Adrenal gland (tissue), 19 donors: ENCODE measurements at places on chromosomes 5 and 9. TPM values are rescaled to one million over a fixed set of nuclear protein-coding genes. Genes with fewer than 3 reads are reported as not detected.

The OR1J2 gene
- total RNA-seq = not detected

- no peak for DNase-seq
- H3K27ac ChIP-seq = no peak overlapping the region
- H3K4me1 ChIP-seq = peaks cover 22% of the 10 kb centered on the region
- H3K4me3 ChIP-seq = no peak overlapping the region
- no peaks in the 10 kb centered on the region for H3K27me3 ChIP-seq
- no peaks in the 10 kb centered on the region for H3K36me3 ChIP-seq
These were observed 61.5 kb downstream of the NR3C1 start for GRCh38 chr5:143341807-143342570.

The HINT2 gene
- total RNA-seq = 89.4 TPM

DNA sequence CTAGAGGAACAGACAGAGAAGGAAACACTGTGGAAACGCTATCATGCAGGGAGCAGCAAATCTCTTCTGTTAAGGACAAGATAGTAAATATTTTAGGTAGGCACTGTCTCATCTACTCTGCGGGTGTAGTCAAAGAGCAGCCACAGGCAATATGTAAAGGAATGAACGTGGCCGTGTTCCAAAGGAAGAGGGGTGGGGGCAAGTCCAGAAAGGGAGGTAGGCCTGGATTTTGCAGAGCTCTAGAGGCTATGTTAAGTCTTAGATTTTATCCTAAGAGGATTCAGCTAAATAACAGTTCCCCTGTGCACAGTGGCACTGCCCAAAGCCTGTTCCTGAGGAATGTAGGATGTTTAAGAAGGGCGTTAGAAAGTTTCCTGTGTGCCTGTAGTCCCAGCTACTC lies 161.6 kb downstream of the ACTL7B start:
- H3K27me3 ChIP-seq = no peaks in the 10 kb centered on the region
- DNase-seq = no peak
- H3K27ac ChIP-seq = no peak overlapping the region
- H3K36me3 ChIP-seq = no peaks in the 10 kb centered on the region
- H3K4me1 ChIP-seq = no peaks in the 10 kb centered on the region

DNA sequence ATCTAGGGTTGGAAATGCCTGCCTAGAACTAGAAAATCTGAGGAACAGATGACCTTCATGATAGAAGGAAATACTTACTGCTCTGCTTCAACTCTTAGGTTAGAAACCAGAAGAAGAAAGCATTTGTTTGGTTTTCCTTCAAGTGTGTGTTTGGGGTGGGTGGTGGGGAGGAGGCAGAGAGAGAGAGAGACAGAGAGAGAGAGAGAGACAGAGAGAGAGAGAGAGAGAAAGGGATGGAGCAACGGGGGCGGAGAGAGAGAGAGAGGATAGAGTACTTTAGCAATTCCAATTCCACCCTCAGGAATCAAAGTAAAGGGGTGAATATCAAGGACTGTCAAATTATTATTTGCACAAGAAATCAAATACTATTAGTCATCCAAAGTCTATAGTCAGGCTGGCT lies 29.2 kb upstream of the GCNT4 start:
- H3K4me1 ChIP-seq = no peaks in the 10 kb centered on the region
- no peaks in the 10 kb centered on the region for H3K36me3 ChIP-seq
- DNase-seq = no peak
- H3K27ac ChIP-seq = no peak overlapping the region

The LRRC70 gene
- 3.4 TPM for total RNA-seq

The HAVCR1 gene
- total RNA-seq = not detected

DNA sequence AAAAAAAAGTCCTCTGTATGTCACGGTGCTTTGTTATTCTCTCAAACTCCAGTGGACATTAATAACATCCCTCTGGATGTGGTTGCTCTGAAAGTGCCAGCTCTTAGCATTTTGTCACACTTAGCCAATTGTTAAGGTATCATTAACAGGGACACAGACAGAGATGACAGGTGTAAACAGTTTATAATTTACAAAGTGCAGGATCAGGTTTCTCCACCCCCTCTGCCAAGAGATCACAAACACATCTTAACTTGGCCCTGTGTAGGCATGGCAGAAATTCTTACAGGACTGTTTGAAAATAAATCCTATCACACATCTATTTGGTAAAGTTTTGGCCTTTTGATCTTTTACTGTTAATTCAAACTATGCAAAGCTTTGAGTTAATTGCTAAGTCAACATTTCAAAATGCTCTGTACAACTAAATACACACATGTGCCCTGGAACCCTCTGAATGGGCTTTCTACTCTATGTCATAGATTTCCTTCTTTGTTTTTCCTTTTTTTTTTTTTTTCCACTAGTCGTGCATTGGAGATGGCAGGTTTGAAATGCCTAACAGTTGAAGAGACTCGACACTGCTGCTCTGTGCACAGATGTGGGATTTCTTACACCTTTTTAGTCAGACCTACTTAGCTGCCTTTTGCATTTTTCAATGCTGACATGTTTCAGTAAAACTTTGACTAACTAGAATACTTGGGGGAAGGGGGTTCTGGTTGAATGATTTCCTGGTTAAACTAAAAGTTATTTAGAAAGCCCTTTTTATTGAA lies 41.7 kb downstream of the SEMA6A start:
- H3K27ac ChIP-seq = peak overlapping the region; percentile 54
- no peak overlapping the region for H3K4me3 ChIP-seq
- DNase-seq = no peak
- no peaks in the 10 kb centered on the region for H3K36me3 ChIP-seq

The UGT3A1 gene
- not detected for total RNA-seq

The PDZD2 gene
- 2.8 TPM for total RNA-seq

The CNTNAP3B gene
- total RNA-seq = 1.5 TPM

The CAMK2A gene
- total RNA-seq = not detected

- H3K27ac ChIP-seq = no peak overlapping the region
- no peak for DNase-seq
- H3K4me3 ChIP-seq = no peak overlapping the region
- H3K4me1 ChIP-seq = no peaks in the 10 kb centered on the region
- H3K36me3 ChIP-seq = peaks cover 9% of the 10 kb centered on the region
These were observed 12.0 kb upstream of the TOR2A start for GRCh38 chr9:127746959-127747569.

DNA sequence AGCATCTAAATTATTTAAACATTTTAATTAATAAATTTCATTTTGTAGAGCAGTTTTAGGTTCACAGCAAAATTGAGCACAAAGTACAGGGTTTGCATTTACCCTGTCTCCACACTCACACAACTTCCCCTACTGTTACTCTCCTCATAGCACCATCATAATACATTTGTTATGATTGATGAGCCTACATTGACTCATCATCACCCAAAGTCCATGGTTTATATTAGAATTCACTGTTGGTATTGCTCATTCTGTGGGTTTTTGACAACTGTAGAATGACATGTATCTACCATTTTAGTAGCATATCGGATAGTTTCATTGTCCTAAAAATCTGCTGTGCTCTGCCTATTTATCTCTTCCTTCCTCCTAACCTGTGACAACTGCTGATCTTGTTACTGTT lies 411.1 kb upstream of the MPDZ start:
- no peaks in the 10 kb centered on the region for H3K27me3 ChIP-seq
- no peak overlapping the region for H3K27ac ChIP-seq
- DNase-seq = no peak
- H3K4me1 ChIP-seq = no peaks in the 10 kb centered on the region
- H3K4me3 ChIP-seq = no peak overlapping the region

The GOLGA2 gene
- total RNA-seq = 35.8 TPM

DNA sequence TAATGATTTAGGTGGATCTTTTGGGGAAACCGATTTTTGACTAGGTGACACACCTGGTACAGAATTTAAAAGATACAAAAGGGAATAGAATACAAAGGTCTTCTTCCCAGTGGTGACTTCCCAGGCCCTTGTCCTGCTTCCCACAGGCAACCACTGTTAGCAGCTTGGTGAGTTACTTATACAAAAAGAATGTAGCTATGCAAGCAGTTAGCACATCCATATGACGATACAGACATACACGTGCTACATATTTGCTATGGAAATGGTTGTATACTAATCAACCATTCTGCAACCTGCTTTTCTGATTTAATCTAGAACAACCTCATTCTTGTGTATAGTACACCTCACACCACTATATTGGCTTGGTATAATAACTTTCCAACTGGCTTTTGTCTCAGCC lies 51.0 kb downstream of the OTULIN start:
- no peak for DNase-seq
- no peaks in the 10 kb centered on the region for H3K27me3 ChIP-seq
- H3K27ac ChIP-seq = no peak overlapping the region
- H3K4me1 ChIP-seq = no peaks in the 10 kb centered on the region
- no peak overlapping the region for H3K4me3 ChIP-seq

- peaks cover 14% of the 10 kb centered on the region for H3K4me1 ChIP-seq
- no peak overlapping the region for H3K4me3 ChIP-seq
- no peak for DNase-seq
- H3K27ac ChIP-seq = no peak overlapping the region
- H3K27me3 ChIP-seq = no peaks in the 10 kb centered on the region
These were observed 75.9 kb upstream of the ADAMTSL1 start for GRCh38 chr9:18398038-18398437.

The DBH gene
- 234 TPM for total RNA-seq

DNA sequence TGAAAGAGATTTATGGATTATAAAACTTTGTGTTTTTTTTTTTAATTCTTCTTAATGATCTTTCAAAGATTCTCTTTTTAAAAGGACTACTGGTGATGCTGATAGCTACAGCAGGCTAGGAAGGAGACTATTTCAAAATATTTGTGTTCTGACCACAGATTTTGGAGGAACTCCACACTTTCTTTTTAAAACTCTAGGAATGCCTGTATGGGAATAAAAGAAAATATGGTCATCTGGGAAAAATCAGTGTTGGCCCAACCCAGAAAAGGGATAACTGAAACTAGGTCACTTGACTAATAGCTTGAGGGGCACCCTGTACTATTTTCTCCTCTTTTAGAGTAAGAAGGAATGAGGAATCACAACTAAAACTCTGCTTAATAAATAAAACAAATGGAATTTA lies 97.6 kb upstream of the ADAMTS19 start:
- DNase-seq = no peak
- no peak overlapping the region for H3K27ac ChIP-seq
- H3K27me3 ChIP-seq = no peaks in the 10 kb centered on the region
- H3K4me3 ChIP-seq = no peak overlapping the region
- no peaks in the 10 kb centered on the region for H3K4me1 ChIP-seq

- peaks cover 23% of the 10 kb centered on the region for H3K36me3 ChIP-seq
- DNase-seq = peak; percentile 47
- no peaks in the 10 kb centered on the region for H3K27me3 ChIP-seq
- H3K4me3 ChIP-seq = no peak overlapping the region
These were observed 171.2 kb downstream of the DOCK8 start for GRCh38 chr9:385818-386398.

The NR4A3 gene
- 8.5 TPM for total RNA-seq

- H3K27ac ChIP-seq = no peak overlapping the region
- no peak overlapping the region for H3K4me3 ChIP-seq
- no peaks in the 10 kb centered on the region for H3K36me3 ChIP-seq
- no peak for DNase-seq
- no peaks in the 10 kb centered on the region for H3K27me3 ChIP-seq
- no peaks in the 10 kb centered on the region for H3K4me1 ChIP-seq
These were observed 48.4 kb upstream of the EFNA5 start for GRCh38 chr5:107719034-107719606.

The IL4 gene
- not detected for total RNA-seq

GRCh38 chr5:59485629-59486439 lies 407.7 kb downstream of the PDE4D start:
- no peak overlapping the region for H3K4me3 ChIP-seq
- H3K4me1 ChIP-seq = no peaks in the 10 kb centered on the region
- no peaks in the 10 kb centered on the region for H3K27me3 ChIP-seq
- no peak for DNase-seq
- H3K27ac ChIP-seq = no peak overlapping the region

GRCh38 chr5:171648279-171649074 lies 137.1 kb upstream of the SMIM23 start:
- DNase-seq = no peak
- no peaks in the 10 kb centered on the region for H3K27me3 ChIP-seq
- H3K4me1 ChIP-seq = no peaks in the 10 kb centered on the region
- no peak overlapping the region for H3K4me3 ChIP-seq
- H3K27ac ChIP-seq = no peak overlapping the region

The RNF224 gene
- not detected for total RNA-seq

The TRAF1 gene
- total RNA-seq = 11.7 TPM

GRCh38 chr5:126269511-126269910 lies 153.7 kb upstream of the GRAMD2B start:
- no peaks in the 10 kb centered on the region for H3K4me1 ChIP-seq
- H3K27me3 ChIP-seq = no peaks in the 10 kb centered on the region
- no peaks in the 10 kb centered on the region for H3K36me3 ChIP-seq
- H3K4me3 ChIP-seq = no peak overlapping the region
- no peak overlapping the region for H3K27ac ChIP-seq
- DNase-seq = no peak

The C1QTNF2 gene
- 0.52 TPM for total RNA-seq

DNA sequence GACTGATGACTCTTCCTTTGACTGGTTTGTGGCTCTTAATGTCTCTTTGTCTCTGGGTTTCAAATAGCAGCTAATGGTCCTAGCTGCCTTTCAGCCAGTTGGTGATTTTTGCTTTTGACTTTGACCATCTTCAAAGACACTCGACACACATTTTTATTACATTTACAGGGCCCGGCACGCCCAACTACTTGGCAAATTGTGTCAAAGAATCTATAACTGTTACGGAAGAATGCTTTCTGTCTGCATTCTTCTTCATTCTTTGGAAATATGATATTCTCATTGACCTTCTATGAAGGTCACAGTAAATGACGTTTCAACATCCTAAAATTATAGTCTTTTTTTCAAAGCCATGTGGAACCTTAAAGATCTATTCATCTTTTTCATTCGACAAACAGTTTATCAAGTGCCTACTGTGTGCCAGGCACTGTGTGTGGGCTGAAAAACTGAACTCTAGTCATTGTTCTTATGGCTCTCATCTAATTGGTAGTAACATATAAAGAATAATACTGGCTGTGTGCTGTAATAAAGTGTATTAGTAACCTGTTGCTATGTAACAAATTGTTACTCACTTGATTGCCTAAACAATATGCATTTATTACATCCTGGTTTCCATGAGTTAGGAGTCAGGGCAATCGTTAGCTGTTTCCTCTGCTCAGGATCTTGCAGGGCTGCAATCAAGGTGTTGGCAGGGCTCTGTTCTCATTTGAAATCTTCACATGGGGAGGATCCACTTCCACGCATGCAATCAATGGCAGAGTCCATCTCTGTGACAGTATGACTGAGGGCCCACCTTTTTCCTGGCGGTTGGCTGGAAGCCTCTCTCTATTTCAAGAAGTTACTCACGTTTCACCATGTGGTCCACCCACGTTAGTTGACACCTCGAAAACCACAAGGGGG lies 7.0 kb upstream of the WHRN start:
- no peak overlapping the region for H3K27ac ChIP-seq
- no peaks in the 10 kb centered on the region for H3K27me3 ChIP-seq
- H3K4me1 ChIP-seq = peaks cover 15% of the 10 kb centered on the region
- DNase-seq = no peak
- H3K36me3 ChIP-seq = no peaks in the 10 kb centered on the region

The WNK2 gene
- total RNA-seq = 14.9 TPM

DNA sequence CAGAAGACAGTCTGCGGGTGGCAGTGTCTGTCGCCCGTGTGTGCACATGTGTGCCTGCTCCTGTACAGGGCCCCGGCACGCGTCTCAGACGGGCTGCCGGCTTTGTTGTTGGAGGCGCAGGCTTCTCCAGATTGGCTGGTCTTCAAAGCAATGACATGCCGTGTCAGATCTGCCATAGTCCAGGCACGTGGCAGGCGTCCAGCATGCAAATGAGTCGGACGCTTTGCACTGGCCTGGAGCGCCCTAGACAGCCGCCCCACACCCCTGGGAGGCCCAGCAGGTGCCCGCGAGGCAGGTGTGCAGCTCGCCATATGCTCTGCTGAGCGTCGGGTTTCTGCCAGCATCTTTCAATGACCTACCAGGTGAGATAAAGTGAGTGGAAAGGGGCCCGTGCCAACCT lies 71.5 kb downstream of the GADD45G start:
- no peaks in the 10 kb centered on the region for H3K36me3 ChIP-seq
- peaks cover 14% of the 10 kb centered on the region for H3K4me1 ChIP-seq
- peak; percentile 76 for DNase-seq
- no peak overlapping the region for H3K4me3 ChIP-seq
- H3K27ac ChIP-seq = peak overlapping the region; percentile 82
- no peaks in the 10 kb centered on the region for H3K27me3 ChIP-seq

The PCDHB2 gene
- 1.8 TPM for total RNA-seq
